Lung (tissue), 17 donors: ENCODE measurements at places on chromosomes 2 and 18. TPM values are rescaled to one million over a fixed set of nuclear protein-coding genes. Genes with fewer than 3 reads are reported as not detected.

PTMA gene
- total RNA-seq = 925 TPM

DARS1 gene
- total RNA-seq = 77.9 TPM

TTL gene
- 32.8 TPM for total RNA-seq

DAPL1 gene
- total RNA-seq = not detected

B3GNT2 gene
- 25.1 TPM for total RNA-seq

CEP68 gene
- 11.5 TPM for total RNA-seq

ZNF396 gene
- 6.7 TPM for total RNA-seq

DNA sequence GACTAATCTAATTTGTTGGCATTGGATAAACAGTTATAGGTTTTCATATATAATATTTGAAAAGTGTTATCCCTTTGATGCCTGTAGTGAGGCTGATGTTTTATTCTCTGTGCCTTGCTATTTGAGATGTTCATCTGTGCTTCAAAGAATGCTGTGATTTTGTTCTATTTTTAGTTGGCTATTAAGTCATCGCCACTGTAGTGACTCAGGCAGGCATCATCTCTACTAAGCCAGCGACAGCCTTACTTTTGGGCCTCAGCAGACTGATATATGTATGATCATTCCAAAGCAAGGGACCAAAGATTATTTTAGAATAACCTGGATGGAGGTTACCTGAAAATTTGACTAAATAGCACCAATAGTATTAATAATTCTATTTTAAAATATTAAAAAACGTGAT, 1674.5 kb upstream of the NXPH2 start:
- no peaks in the 10 kb centered on the region for H3K36me3 ChIP-seq
- H3K4me3 ChIP-seq = no peak overlapping the region
- H3K4me1 ChIP-seq = no peaks in the 10 kb centered on the region

DNA sequence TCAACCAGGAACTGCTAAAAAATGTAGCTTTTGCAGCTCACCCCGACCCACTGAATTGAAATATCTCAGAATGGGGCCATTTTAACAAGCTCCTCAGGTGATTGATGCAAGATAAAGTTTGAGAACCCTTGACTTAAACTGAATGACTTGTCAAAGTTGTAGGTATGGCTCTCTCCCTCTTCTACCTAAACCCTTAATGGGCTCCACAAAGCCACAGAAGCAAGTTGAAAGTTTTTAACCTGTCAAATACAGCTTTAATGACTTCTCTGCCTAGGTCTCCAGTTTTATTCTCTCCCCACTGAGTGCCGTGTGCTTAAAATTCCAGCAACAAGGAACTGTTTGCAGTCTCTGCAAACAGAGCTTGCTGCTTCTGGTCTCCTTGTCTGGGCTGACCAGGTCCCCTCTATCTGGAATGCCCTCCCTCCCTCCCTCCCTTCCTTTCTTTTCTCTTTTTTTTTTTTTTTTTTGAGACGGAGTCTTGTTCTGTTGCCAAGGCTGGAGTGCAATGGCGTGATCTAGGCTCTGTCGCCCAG, 19.7 kb upstream of the RNF125 start:
- no peak overlapping the region for H3K4me3 ChIP-seq
- DNase-seq = peak; percentile 67
- H3K4me1 ChIP-seq = no peaks in the 10 kb centered on the region

GRCh38 chr2:204730603-204731002, 185.3 kb downstream of the PARD3B start:
- no peak overlapping the region for H3K27ac ChIP-seq
- no peaks in the 10 kb centered on the region for H3K27me3 ChIP-seq
- DNase-seq = peak; percentile 41
- H3K4me3 ChIP-seq = no peak overlapping the region
- no peaks in the 10 kb centered on the region for H3K36me3 ChIP-seq

DNA sequence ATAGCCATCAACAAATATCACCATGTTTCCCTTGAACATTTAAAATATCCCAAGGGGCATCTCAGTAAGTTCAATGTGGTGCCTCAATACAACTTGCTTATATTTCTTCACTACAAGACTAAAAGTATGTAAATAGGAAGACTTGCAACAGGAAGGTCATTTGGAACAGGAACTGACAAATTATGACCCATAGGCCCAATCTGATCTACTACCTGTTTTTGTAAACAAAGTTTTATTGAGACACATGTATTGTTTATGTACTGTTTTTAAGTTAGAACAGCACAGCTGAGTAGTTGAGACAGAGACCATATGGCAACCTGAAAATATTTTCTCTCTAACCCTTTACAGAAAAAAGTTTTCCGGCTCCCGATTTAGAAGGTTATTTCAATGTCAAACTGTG, 154.8 kb upstream of the TFPI start:
- DNase-seq = peak; percentile 29
- H3K27me3 ChIP-seq = no peaks in the 10 kb centered on the region
- H3K4me1 ChIP-seq = no peaks in the 10 kb centered on the region
- no peak overlapping the region for H3K27ac ChIP-seq

GRCh38 chr2:43131051-43131889, 95.1 kb downstream of the ZFP36L2 start:
- H3K27me3 ChIP-seq = no peaks in the 10 kb centered on the region
- no peaks in the 10 kb centered on the region for H3K36me3 ChIP-seq
- no peak overlapping the region for H3K4me3 ChIP-seq
- H3K27ac ChIP-seq = peak overlapping the region; percentile 86

DNA sequence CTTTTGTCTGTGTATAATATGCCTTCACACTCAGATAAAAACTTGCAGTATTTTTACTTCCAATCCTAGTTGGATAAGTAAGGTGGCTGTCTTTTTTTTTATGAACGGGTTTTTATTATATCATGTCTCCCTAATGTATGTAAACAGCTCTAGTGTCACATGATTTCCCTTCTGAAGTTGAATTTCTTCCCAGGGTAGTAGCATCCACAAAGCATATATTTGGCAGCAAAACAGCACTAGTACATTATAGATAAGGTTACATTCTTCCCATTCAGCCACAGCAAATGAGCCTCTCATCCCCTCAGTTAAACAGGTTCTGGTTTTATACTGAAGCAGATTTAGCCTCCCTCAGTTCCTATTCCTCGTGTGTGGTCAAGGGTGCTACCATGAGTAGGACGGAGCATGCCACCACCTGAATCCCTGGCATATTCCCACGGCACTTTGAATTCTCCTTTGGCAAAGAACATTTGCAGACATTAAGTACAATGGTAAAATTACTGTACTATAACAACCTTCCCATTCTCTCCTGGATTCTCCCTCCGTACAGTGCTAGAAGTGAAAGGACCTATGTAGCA, 15.4 kb upstream of the DTNA start:
- H3K4me3 ChIP-seq = no peak overlapping the region
- H3K36me3 ChIP-seq = no peaks in the 10 kb centered on the region
- no peaks in the 10 kb centered on the region for H3K27me3 ChIP-seq
- peak; percentile 77 for DNase-seq
- no peak overlapping the region for H3K27ac ChIP-seq

DNA sequence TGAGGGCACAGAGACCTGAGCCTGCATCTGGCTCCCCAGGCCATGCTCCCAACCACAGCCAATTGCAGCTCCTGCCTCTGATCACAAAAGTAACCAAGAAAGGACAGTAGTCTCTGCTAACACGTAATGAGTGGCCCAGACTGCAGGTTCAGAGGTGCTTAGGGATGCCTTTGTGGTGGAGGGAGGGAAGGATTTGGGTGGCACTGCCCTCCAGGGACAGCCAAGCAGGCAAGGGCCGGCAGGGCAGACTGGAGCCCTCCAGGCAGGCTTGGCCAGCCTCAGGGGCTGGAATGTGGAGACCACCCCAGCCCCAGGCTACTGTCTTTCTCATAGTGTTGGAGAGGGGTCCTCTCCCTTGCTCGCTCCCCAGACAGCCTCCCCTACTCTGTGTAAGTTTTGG, 114.5 kb upstream of the SMAD2 start:
- H3K4me3 ChIP-seq = no peak overlapping the region
- H3K4me1 ChIP-seq = no peaks in the 10 kb centered on the region
- no peak for DNase-seq
- no peaks in the 10 kb centered on the region for H3K27me3 ChIP-seq
- no peaks in the 10 kb centered on the region for H3K36me3 ChIP-seq
- H3K27ac ChIP-seq = no peak overlapping the region

DNA sequence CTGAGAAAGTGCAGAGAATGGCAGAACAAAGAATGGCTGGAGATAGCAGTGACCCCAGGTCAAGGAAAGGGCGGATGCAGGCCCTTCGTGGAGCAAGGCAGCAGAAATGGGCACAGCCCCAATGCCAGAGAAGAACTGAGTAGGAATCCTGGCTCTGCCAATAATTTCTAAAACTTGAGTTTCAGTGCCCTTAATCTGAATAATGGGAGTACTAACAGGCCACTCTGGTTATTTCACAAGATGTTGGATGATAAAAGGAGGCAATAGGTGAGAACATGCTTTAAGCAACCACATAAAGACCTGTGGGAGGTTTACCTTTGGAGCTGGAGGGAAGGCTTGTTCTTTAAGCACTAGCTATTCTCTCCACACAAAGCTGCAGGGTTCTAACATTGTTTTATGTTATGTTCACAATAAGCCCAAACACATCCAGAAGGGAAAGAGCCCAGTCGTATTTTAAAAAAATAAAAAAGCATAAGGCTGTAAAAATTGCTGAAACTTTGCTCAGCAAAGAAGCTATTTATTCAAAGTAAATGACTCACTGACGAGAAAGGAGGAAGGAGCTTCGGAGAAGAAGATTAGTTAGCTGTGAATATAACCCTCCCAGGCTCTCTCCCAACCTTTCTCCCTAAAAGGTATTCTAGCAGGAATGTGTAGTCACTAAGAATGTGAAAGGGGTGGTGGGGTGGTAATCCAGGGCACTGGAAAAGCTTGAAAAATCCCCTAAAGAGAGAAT, 470.2 kb downstream of the TXNL1 start:
- peak; percentile 23 for DNase-seq
- H3K27ac ChIP-seq = peak overlapping the region; percentile 13
- no peak overlapping the region for H3K4me3 ChIP-seq
- H3K4me1 ChIP-seq = no peaks in the 10 kb centered on the region
- no peaks in the 10 kb centered on the region for H3K36me3 ChIP-seq

DNA sequence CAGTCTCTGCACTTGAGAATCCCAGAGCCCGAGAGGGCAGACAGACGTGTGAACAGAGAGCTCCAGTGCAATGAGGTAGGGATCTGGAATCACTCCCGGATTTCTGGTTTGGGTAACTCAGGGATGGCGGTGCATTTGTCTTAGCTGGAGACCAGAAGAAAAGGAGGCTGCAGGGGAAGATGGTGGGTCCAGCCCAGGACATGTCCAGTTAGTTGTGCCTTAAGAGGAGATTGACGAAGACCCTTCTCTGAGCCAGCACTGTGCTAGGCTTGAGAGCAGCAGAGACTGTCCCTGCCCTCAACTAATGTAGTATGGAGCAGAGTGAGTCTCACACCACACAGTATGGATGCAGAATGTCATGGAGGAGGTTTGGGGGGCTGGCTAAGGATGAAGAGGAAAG, 150.6 kb upstream of the COPS8 start:
- H3K27me3 ChIP-seq = no peaks in the 10 kb centered on the region
- no peaks in the 10 kb centered on the region for H3K36me3 ChIP-seq
- no peak overlapping the region for H3K4me3 ChIP-seq
- DNase-seq = no peak

GRCh38 chr2:180570864-180571263, 409.5 kb upstream of the UBE2E3 start:
- H3K27ac ChIP-seq = no peak overlapping the region
- H3K27me3 ChIP-seq = no peaks in the 10 kb centered on the region
- H3K36me3 ChIP-seq = no peaks in the 10 kb centered on the region
- no peaks in the 10 kb centered on the region for H3K4me1 ChIP-seq
- no peak for DNase-seq
